MM.1S (cell line): ENCODE measurements at places on chromosomes 5 and 9.
A peak's percentile ranks its signal among the peaks of the same experiment; 100 is the strongest.

DNA sequence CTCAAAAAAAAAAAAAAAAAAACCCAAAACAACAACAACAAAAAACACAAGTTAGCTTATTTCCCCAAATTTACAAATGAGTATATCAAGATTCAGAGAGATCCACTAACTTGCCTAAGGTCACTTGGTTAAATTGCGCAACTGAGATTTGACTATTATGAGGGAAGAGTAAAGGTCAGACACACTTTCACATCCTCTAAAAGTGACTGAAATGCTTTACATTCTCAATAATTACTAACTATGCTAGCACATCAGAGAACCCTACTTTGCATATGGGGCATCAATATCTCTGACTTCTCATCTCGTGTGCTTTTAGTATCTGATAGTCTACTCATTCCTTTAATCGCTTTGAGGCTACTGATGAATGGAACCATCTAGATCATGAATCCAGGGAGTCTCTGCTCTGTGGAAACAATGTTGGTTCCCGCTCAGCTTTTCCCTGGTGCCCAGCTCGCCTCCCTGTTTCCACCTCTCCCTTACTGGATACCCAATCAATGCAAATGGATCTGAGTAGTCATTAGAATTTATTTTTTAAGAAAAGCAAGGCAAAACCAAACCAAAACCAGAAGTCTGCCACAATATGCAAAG, 182.1 kb upstream of the TRIM32 start:
- DNase-seq = no peak

DNA sequence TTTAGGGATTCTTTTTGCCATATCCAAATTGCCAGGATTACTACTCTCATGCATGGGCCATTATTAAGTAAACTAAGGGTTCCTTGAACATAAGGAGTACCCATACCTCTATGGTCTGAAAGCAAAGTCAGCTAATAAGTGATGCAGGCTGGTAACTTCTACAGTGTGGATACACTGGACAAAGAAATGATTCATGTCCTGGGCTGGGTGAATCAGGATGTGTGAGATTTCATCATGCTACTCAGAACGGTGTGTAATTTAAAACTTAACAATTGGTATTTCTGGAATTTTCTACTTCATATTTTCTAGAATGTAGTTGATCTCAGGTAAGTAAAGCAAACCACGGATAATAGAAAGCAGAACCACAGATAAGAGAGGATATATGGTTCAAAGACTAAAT, 428.8 kb downstream of the CHSY3 start:
- no peak for DNase-seq

DNA sequence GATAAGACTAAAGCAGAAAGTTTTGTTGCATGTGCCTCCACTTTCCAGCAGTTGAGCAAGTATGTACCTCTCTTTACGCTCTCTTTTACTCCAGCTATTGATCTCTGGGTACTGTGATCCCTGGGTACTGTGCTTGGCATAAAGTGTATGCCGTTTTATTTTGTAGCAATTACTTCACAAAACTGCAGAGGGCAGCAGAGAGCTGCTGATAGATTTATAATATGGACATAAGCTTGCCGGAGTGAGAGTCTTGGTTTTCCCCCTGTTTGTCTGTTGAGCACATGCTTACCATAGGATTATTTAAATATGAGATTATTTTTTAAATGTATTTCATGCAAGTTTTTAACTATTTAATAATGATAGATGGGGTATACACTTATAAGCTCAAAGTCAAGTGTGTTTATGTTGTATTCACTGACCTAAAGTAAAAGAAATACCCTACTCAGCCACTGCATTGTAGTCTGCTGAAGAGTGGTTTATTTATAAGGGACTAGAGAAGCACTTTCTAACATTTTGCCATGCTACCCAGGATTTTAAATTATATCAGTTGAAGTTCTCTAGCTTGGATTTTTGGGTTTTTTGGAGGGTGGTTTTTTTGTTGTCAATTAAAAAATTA, 13.0 kb downstream of the TTC1 start:
- DNase-seq = peak; percentile 73

DNA sequence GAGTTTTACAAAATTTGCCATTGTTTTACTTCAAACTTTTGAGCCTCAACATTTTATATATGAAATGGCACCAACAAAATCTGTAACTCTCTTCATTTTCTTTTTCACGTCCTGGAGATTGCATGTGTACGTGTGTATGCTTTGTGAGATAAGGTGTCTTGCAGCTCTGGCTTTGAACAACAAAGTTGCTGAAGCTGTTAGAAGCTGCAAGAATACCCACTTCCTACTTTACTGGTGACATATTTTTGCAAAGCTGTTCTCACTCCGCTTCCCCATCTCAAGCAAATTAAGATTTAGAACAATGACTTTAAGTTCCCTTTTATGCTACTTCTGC, 41.8 kb downstream of the FYB1 start:
- no peak for DNase-seq

GRCh38 chr9:131366761-131367401, 27.0 kb upstream of the PRRC2B start:
- no peak for DNase-seq

GRCh38 chr9:87667164-87667738, 58.7 kb upstream of the CTSL start:
- peak; percentile 28 for DNase-seq

DNA sequence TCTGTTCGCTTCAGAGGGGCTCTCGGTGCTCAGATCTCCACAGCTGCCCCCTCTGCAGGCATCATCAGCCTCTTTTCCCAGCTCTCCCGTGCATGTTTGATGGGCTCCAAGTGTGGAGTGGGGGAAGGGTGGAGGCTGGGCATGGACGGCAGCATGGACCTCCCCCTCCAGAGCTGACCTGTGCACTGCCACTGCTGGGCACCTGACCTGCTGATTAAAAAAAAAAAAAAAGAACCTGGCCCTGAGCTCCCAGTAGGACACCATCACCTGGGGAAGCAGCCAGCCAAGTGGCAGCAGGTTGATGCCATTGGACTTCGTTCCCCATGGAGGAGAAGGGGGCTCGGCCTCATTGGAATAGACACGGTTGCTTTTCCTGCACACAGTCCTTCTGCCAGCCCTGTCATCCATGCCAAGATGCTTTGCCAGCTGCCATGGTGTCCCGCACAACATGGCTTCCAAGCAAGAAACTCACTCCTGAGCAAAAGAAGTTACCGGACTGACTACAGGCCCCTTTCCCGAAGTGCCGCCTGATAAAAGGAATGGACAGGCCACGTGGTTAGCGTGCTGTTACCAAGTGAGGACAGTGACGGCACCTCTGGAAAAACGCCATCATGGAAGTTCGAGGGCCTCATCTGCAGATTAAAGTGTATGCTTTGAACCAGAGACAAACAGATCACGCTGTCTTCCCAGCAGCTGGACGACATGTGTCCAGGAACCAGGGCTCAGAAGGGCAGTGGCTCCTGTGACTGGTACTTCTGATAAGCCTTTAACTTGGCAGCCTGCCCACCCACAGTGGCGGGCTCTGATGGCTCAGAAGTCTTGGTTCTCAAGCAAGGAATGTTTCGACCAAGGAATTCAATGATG, 14.7 kb upstream of the BRD3OS start:
- no peak for DNase-seq

DNA sequence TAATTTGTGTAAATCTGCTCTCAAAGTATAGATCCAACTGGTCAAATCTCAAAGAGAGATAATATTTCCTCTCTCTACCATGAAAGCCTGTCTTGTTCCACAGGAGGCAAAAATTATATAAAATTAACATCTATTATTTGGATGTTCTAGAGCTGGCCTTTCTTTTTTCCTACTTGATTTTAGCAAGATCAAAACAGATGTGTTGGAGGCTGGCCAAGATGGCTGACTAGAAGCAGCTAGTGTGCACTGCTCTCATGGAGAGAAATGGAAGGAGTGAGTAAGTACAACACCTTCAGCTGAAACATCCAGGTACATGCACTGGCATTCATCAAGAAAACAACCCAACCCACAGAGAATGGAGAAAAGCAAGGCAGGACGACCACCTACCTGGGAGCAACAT, 298.6 kb upstream of the SLC24A2 start:
- DNase-seq = no peak

DNA sequence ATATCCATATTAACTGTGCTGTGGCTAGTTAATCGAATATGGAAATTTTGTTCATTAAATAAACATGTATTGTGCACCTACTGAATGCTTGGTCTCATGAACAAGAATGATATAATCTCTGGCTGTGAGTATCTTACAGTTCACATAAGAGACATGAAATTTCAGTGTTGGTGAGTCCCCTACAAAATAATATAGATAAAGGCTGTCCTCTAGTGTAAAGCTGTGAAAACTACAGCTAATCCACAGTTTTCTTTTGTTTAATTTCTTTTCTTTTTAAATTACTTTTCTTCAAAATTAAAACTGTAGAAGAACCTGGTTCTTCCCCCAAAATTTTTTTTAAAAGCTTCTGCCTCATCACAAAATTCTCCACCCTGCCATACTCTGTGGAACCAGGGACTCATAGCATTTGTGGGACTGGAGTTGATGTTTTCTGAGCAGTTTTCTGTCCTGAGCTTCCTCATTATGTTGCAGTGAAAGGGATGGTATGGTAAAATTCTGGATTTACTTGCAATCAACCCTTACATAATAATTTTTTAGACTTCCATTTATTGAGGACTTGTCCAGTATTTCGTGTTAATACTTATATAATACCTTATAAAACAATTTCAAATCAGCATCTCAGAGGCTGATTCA, 135.0 kb downstream of the STK32A start:
- no peak for DNase-seq

DNA sequence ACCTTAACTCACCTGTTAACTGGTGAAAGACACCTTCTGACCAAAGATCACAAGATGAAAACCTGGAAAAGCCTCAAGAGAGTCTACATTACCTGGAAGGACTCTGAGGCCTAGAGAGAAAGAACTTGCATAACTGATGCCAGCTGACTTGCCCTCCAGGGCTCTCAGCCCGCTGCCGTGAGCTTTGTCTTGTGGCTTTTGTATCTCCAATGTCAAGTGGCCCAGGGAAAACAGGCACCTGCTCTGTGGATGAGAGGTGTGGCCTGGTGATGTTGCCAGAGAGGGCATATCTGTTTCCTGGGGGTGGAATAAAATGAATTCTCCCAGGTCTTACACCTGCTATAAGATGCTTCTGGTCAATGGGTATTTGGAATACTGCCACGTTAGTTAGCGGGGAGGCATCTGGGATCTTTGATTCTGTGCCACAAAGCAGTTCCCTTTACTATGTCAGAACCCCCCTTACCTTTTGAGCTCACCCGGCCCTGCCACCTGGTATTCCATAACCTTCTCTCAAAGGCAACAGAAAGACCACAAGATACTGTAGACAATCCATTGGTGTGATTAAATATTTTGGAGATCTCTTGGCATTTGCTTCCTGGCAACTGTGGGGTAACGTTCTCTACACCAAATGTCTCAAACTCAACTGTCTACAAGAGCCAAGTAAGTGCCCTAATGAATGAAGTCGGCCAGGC, 54.9 kb upstream of the N4BP3 start:
- no peak for DNase-seq

DNA sequence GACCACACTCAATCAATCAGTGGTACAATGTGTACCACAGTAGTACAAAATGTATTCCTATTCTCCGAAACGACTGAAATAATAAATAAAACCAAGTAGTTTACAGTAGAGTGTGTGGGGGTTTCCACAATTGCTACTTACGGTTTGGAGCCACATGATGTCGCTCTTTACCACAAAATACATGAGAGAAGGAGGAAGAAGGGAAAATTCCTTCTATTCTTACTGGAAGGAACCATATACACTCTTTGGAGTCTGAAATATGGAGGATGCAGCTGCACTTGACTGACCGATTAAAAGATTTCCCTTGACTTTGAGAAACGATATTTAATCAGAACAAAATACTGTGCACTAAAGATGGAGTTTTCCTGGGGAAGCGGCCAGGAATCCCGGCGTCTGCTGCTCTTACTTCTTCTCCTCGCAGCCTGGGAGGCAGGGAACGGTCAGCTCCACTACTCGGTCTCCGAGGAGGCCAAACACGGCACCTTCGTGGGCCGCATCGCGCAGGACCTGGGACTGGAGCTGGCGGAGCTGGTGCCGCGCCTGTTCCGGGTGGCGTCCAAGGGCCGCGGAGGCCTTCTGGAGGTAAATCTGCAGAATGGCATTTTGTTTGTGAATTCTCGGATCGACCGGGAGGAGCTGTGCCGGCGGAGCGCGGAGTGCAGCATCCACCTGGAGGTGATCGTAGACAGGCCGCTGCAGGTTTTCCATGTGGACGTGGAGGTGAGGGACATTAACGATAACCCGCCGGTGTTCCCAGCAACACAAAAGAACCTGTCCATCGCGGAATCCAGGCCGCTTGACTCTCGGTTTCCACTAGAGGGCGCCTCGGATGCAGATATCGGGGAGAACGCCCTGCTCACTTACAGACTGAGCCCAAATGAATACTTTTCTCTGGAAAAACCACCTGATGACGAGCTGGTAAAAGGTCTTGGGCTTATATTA, at the start of gene PCDHA4:
TSS of gene PCDHA4 (plus strand) at position 235 of the 942 bp plus-strand sequence.
- DNase-seq = no peak

GRCh38 chr5:3041001-3041400, 289.5 kb upstream of the IRX2 start:
- DNase-seq = no peak

GRCh38 chr9:37191403-37192089, 71.2 kb downstream of the ZCCHC7 start:
- DNase-seq = no peak

- no peak for DNase-seq
These were observed 32.1 kb downstream of the GRIN3A start for GRCh38 chr9:101706261-101706798.

GRCh38 chr9:137436761-137437600, 4.2 kb downstream of the ENTPD8 start:
- no peak for DNase-seq

GRCh38 chr5:173012882-173013281, 29.3 kb downstream of the ATP6V0E1 start:
- DNase-seq = no peak

DNA sequence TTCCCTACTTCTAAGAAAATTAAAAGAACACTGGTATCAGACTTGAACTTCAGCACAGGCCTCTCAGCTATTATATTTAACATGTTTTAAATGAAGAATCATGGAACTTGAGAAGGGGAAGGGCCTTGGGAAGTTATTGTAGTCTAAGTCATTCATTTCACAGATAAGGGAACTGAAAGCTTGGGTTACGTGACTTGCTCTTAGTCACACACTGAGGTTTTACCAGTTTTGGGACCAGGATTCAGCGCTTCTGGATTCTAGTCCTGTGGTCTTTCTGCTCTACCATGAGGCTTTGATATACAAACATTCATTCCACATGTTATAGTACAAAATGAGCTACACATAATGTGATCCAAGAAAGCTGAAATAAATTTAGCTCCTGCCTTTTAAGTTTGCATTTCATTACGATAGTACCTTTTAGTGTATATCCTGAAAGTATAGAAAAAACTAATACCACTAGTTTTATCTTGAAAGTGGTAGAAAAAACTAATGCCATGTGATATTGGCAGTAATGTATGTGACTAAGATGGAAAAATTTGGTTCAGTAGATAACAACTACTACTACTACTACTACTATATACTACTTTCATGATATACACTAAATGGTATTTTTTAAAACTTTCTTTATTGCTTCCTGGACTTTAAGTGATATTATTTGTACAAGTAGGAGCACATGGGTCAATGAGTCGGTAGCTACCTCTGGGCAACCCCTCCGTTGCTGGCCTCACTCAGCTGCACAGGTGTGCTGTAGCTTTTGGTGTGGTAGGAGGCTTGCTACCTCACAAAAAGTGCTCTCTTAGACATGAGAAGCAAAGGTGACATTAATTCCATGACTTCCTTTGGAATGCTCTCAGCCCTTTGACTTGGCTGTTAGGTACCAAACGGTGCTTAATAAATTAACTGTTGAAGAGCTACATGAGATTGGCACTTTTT, 40.7 kb downstream of the F2RL2 start:
- peak; percentile 63 for DNase-seq
